Fibroblast of lung (primary cell): ENCODE measurements at places on chromosomes 2 and 18. TPM values are rescaled to one million over a fixed set of nuclear protein-coding genes. Genes with fewer than 3 reads are reported as not detected.

The RUFY4 gene
- total RNA-seq = not detected in 2 replicates

DNA sequence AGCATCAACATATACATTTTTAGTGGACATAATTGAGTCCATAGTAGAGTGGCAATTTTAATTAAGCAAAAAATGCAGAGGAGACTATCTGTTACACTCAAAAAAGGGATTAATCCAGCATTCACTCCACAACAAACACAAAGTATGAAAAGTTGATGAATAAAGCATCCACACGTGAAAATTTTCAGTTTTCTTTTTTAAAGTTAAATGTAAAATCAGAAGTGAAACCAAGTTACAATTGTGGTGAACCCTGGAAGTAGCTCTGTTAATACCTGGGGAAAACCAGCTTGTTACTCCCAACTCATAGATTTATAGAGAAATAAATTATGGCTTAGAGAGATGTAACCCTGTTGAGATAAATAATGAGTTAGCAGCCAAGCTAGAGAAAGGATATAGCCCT lies 807.8 kb downstream of the TRIB2 start:
- no peak for DNase-seq

The KCNJ3 gene
- total RNA-seq = not detected in 2 replicates

- no peak for DNase-seq
Observed at GRCh38 chr2:220057916-220058315, 430.5 kb downstream of the SLC4A3 start.

DNA sequence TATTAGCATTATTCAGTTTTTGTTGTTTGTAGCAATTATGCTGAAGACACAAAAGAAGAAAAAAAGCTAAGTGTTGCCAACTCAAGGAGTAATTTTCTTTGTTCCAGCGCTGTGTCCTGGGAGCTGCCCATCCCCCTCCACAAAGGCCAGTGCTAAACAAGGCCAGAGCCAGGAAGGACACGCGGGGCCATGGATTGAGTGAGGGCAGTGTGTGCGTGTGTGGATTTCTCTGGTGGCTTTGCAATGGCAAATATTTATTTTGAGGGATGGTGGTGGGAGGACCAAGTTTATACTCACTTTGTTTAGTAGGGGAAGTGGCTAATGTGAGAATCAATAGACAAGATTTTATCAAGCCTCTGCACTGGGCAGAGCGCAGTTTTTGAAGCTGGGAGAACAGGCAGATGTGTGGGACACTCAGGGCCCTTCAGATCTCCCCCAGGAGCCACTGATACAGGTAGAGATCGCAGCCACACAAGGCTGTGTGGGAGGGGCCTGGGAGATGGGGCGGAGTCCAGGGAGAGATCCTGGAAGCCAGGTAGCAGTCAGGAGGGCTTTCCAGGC lies 11.4 kb downstream of the AGAP1 start:
- DNase-seq = no peak

The RNU2-63P gene
- total RNA-seq = 46.0 and 268 TPM in 2 replicates

DNA sequence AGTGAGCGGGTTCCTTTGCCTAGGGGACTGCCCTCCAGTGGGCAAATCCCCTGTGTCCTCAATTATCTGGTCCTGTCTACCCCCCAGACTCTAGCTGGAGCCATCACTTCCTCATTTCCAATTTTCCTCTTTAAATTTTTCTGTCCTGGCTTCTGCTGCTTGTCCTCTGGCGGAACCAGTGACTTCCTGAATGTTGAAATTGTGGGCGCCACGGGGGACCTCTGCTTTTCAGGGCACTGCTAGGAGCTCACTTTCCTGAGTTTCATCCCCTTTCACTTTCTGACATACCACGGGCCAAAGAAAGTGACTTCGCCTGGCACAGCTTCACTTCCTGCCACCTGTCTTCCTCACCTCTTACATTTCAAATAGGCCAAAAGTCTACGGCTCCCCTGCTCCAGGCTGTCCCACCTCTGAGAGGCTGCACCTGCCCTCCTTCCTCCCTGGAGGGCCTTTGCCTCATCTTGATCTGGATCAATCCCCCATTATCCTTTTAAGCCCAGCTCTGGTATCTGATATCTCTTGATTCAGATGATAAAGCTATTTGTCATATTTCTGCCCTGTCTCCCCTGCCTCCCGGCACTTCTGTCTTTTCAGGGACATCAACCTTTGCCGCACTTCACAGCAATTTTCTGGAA lies 1.4 kb upstream of the MARCO start:
- no peak for DNase-seq
